ENCODE measurements at places on chromosomes 7 and 10.

- H3K4me3 ChIP-seq = no peak overlapping the region
- no peak overlapping the region for H3K27ac ChIP-seq
- H3K4me1 ChIP-seq = no peaks in the 10 kb centered on the region
- DNase-seq = no peak
- no peaks in the 10 kb centered on the region for H3K36me3 ChIP-seq
These were observed 72.0 kb downstream of the KAT6B start for GRCh38 chr10:74898201-74898976.

GRCh38 chr10:21995557-21995956 lies 8.0 kb downstream of the DNAJC1 start:
- peaks cover 3% of the 10 kb centered on the region for H3K27me3 ChIP-seq
- no peak for DNase-seq
- no peaks in the 10 kb centered on the region for H3K36me3 ChIP-seq
- H3K4me1 ChIP-seq = peaks cover 6% of the 10 kb centered on the region
- H3K27ac ChIP-seq = no peak overlapping the region

DNA sequence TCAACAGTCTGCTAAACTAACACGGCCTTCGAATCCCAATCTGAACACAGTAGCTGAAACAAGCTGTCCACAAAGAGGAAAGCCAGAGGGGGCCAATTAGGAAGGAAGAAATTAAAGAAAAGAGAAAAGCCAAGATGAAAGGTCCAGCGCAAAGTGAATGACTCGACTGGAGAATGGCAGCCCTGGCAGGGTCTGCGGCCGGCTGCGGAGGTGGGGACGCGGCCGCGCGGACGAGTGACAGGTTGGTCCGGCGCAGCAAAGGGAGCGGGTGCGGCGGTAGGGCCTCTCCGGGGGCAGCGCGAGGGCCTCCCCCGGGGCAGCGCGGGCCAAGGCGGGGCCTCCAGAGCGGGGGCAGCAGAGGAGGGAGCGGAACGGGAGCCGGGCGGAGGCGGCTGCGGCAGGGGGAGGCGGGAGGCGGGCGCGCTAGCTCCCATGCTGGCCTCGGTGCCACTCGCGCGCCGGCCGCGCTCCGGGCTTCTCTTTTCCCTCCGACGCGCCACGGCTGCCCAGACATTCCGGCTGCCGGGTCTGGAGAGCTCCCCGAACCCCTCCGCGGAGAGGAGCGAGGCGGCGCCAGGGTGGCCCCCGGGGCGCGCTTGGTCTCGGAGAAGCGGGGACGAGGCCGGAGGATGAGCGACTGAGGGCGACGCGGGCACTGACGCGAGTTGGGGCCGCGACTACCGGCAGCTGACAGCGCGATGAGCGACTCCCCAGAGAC lies at the start of gene VWC2:
VWC2 (plus strand) TSS at position 421 of the 718 bp plus-strand sequence. CDS start 1,798 bp downstream, outside the sequence.
- DNase-seq = peak; percentile 33
- peaks cover 11% of the 10 kb centered on the region for H3K4me1 ChIP-seq
- peak within 1 kb of the TSS; percentile 80 for H3K27ac ChIP-seq
- H3K27me3 ChIP-seq = peaks cover 10% of the 10 kb centered on the region
- peak within 1 kb of the TSS; percentile 95 for H3K4me3 ChIP-seq

GRCh38 chr10:93121311-93121710 lies 47.6 kb downstream of the CYP26A1 start:
- no peak overlapping the region for H3K27ac ChIP-seq
- no peak for DNase-seq
- H3K36me3 ChIP-seq = peaks cover 6% of the 10 kb centered on the region
- no peak overlapping the region for H3K4me3 ChIP-seq
- no peaks in the 10 kb centered on the region for H3K4me1 ChIP-seq

GRCh38 chr7:118918556-118918955 lies 694.1 kb downstream of the ANKRD7 start:
- H3K36me3 ChIP-seq = no peaks in the 10 kb centered on the region
- H3K4me1 ChIP-seq = no peaks in the 10 kb centered on the region
- no peaks in the 10 kb centered on the region for H3K27me3 ChIP-seq
- no peak overlapping the region for H3K4me3 ChIP-seq
- no peak overlapping the region for H3K27ac ChIP-seq
- DNase-seq = no peak

GRCh38 chr10:112565434-112566053 lies 118.5 kb downstream of the VTI1A start:
- no peaks in the 10 kb centered on the region for H3K36me3 ChIP-seq
- no peak overlapping the region for H3K4me3 ChIP-seq
- no peak overlapping the region for H3K27ac ChIP-seq
- H3K27me3 ChIP-seq = no peaks in the 10 kb centered on the region
- peaks cover 3% of the 10 kb centered on the region for H3K4me1 ChIP-seq
- peak; percentile 67 for DNase-seq

DNA sequence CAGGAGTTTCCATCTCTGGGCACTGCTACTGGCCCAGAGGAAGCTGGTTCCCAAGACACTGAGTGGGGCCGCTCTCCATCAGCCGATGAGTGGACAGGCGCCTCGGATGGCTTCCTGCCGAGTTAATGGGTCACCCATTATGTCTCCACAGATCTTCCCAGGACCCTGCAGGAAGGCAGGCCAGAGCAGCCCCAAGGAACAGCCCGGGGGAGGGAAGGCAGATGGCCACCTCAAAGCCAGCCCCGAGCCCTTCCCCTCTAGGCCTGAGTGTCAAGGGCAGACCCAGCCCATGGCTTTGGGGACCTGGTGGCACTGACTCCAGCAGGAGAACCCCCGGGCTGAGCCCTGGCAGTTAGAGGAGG lies 3.4 kb upstream of the LFNG start:
- no peaks in the 10 kb centered on the region for H3K36me3 ChIP-seq
- H3K4me1 ChIP-seq = peaks cover 20% of the 10 kb centered on the region
- peaks cover 21% of the 10 kb centered on the region for H3K27me3 ChIP-seq
- no peak overlapping the region for H3K4me3 ChIP-seq
- no peak overlapping the region for H3K27ac ChIP-seq

GRCh38 chr10:4083509-4084003 lies 298.5 kb upstream of the KLF6 start:
- H3K36me3 ChIP-seq = no peaks in the 10 kb centered on the region
- H3K4me3 ChIP-seq = no peak overlapping the region
- H3K27me3 ChIP-seq = no peaks in the 10 kb centered on the region
- H3K4me1 ChIP-seq = peaks cover 17% of the 10 kb centered on the region

DNA sequence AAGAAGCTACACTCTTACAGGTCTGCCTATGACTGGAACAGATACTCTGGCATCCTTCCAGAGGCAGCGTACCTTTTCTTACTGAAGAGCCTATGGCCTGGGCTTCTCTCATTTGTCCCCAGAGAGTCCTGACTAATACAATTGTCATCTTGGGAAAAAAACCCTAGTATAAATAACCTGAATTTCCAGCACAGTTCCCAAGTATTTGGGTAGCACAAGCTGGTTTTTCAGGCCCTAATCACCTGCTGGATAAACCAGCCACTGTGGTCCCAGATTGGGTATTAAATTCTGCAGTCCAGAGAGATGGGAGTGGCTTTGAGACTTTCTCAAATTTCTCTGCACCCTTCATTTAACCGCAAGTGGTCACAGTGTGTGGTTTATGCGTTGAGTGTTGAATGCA lies 186.8 kb upstream of the NEBL start:
- H3K4me3 ChIP-seq = no peak overlapping the region
- no peaks in the 10 kb centered on the region for H3K36me3 ChIP-seq
- H3K27ac ChIP-seq = no peak overlapping the region
- peaks cover 2% of the 10 kb centered on the region for H3K4me1 ChIP-seq
- no peak for DNase-seq
- peaks cover 3% of the 10 kb centered on the region for H3K27me3 ChIP-seq

DNA sequence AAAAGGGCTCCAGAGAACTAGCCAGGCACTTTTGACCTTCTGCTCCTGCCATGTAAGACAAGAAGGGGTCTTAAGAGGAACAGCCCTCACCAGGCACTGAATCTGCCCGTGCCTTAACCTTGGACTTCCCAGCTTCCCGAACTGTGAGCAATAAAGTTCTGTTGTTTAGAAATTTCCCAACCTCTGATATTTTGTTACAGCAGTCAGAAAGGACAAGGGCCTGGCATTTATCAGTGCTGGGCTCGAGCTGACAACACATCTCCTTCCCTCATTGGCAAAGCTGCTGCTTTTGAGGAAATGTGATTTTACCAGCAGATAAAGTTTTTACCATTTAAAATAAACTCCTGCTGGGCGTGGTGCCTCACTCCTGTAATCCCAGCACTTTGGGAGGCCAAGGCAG lies 103.5 kb downstream of the GPR26 start:
- H3K4me1 ChIP-seq = no peaks in the 10 kb centered on the region
- no peak for DNase-seq
- no peaks in the 10 kb centered on the region for H3K36me3 ChIP-seq
- no peak overlapping the region for H3K4me3 ChIP-seq

DNA sequence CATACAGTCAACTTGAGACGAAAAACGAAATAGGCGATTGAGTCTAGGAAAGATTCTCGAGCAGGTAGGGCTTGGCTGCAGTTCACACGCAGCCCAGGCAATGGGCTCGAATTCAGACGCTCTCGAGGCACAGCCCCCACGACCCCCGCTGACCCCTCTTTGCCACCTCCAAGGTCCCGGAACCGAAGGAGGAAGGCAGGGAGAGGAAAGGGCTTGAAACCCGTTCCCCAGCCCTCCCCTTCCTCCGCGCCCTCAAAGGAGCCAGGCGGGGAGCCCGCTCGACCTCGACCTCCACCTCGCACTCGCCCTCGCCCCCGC lies 441 bp downstream of the CCDC186 start:
- H3K4me1 ChIP-seq = peaks cover 25% of the 10 kb centered on the region
- peaks cover 3% of the 10 kb centered on the region for H3K27me3 ChIP-seq
- H3K27ac ChIP-seq = peak overlapping the region; percentile 98

DNA sequence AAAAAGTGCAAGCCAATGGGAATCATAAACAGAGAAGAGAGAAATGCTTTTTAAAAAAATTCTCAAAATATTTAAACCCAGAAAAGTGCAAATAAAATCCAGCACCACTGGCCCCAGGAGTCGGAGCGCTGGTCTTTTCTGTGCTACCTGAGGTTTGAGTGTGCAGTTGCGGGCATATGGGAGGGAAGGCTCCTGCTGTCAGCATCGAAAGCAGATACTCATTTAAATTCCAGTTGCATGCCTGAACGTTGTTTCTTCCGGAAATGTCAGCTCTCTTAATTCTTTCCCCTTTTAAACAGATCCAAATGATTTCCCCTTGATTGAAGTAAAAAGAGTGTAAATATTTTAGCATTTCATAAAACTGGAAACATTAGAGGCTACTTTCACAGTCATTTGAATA lies 240.5 kb upstream of the GPR26 start:
- no peaks in the 10 kb centered on the region for H3K4me1 ChIP-seq
- no peak overlapping the region for H3K27ac ChIP-seq
- no peak for DNase-seq
- no peaks in the 10 kb centered on the region for H3K27me3 ChIP-seq
- H3K4me3 ChIP-seq = no peak overlapping the region

GRCh38 chr7:20980668-20981264 lies 194.1 kb upstream of the SP8 start:
- H3K27ac ChIP-seq = no peak overlapping the region
- H3K27me3 ChIP-seq = peaks cover 5% of the 10 kb centered on the region
- H3K36me3 ChIP-seq = no peaks in the 10 kb centered on the region
- H3K4me1 ChIP-seq = no peaks in the 10 kb centered on the region

- no peaks in the 10 kb centered on the region for H3K36me3 ChIP-seq
- no peaks in the 10 kb centered on the region for H3K27me3 ChIP-seq
- no peak overlapping the region for H3K27ac ChIP-seq
- no peak for DNase-seq
These were observed 144.6 kb upstream of the COL1A2 start for GRCh38 chr7:94250124-94250523.

DNA sequence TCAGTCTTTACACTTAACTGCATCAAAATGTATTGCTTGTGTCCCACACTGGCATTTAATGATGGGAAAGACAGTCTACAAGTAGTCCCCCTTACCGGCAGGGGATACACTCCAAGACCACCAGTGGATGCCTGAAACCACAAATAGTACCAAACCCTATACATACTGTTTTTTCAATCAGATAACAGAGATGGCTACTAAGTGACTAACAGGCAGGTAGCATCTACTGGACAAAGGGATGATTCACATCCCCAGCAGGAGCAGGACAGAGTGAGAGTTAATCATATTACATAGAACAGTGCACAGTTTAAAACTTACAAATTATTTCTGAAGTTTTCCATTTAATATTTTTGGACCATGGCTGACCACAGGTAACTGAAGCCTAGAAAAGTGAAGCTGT lies 13.2 kb downstream of the TMEM243 start:
- H3K27ac ChIP-seq = no peak overlapping the region
- H3K4me1 ChIP-seq = peaks cover 31% of the 10 kb centered on the region
- H3K4me3 ChIP-seq = peak overlapping the region; percentile 76
- H3K27me3 ChIP-seq = peaks cover 22% of the 10 kb centered on the region
- peaks cover 82% of the 10 kb centered on the region for H3K36me3 ChIP-seq

- H3K4me3 ChIP-seq = no peak overlapping the region
- DNase-seq = no peak
- no peaks in the 10 kb centered on the region for H3K27me3 ChIP-seq
These were observed 23.9 kb upstream of the CYCS start for GRCh38 chr7:25148772-25149575.

- no peaks in the 10 kb centered on the region for H3K27me3 ChIP-seq
- H3K36me3 ChIP-seq = peaks cover 20% of the 10 kb centered on the region
These were observed 13.0 kb downstream of the DOCK1 start for GRCh38 chr10:126917975-126918908.

DNA sequence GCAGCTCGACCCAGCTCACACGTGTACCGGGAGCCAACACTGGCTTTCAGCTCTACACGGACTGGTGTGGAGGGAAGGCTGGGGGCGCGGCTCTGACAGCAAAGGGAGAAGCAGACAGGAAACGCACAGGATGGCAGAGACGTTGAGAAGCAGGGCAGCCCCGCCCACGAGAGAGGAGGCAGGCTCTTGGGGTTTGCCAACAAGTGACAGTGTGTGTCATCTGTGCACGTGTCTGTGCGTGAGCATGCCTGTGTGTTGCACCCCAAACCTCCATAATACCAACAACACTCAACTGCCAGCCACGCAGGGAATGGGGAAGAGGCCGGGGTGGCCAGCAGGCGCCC lies 64.4 kb upstream of the PDGFA start:
- H3K27me3 ChIP-seq = peaks cover 11% of the 10 kb centered on the region
- H3K4me3 ChIP-seq = no peak overlapping the region
- H3K4me1 ChIP-seq = no peaks in the 10 kb centered on the region
- H3K36me3 ChIP-seq = peaks cover 41% of the 10 kb centered on the region
- DNase-seq = no peak
- no peak overlapping the region for H3K27ac ChIP-seq

DNA sequence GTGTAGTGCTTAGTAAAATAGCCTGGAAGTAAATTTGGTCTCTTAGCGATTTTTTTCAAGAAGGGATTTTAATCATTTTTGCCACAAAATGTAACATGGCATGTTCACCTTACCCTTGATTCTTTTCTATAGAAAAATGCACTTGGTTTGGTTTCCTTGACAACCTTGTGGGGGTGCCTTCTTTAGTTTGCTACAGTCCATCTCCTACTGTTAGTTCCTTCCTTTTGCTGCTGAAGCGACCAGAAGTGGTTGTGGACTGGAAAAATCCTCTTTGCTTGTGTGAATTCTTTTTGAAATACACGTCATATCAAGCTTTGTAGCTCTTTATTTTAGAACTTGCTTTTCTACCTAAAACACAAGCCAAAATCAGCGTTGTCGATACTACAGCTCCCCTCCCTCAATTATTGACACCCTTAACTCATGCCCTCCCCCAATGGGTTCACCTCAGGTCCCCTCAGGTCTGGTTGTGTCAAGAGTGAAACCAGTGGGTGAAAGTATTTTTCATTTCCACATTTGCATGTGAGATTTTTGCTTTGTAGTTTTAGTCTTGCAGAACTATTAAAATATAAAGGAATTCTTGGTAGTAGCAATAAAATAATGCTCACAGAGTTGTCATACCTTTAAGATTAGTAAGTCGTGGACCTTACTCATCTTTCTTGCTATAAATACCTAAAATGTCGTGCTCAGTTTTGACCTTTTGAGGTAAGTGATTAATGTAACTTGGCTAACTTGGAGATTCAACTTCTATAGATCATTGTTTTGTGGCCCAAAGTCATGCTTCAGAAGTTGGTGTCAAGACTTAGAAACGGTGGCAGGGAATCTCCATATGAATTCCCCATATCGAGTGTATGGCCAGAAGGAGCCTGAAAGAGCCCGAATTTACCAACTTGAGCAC lies 1.5 kb downstream of the ACTR3B start:
- peaks cover 6% of the 10 kb centered on the region for H3K27me3 ChIP-seq
- no peaks in the 10 kb centered on the region for H3K36me3 ChIP-seq
- H3K4me3 ChIP-seq = peak overlapping the region; percentile 96
- no peak overlapping the region for H3K27ac ChIP-seq
